SJCRH30 (cell line): ENCODE measurements at places on chromosomes 16 and 17. TPM values are rescaled to one million over a fixed set of nuclear protein-coding genes. Genes with fewer than 3 reads are reported as not detected.

DNA sequence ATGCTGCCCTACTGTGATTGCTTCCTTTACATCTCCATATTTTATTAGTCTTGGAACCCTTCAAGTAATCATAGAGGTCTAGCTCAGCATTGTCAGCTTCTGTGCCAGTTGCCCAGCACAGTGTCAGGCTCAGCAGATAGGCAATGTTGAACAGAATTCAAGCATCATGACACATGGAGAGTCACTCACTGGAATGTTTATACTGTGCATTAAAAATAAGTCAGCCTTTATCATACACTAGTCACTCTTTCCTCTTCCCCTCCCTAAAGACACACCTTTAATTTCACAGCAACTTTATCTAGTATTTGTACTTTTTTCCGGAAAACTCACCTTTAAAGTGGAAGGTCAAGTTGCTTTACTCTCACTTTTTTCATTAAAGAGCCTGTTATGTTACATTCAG lies 253.8 kb upstream of the CDH11 start:
- no peaks in the 10 kb centered on the region; the same call in none of the 2 replicates for H3K4me1 ChIP-seq
- DNase-seq = no peak
- H3K36me3 ChIP-seq = no peaks in the 10 kb centered on the region

Gene MMP15
- total RNA-seq = 3.5 and 3.9 TPM in 2 replicates

GRCh38 chr16:50010212-50010611 lies 14.8 kb upstream of the CNEP1R1 start:
- H3K4me3 ChIP-seq = no peak overlapping the region
- no peaks in the 10 kb centered on the region for H3K27me3 ChIP-seq
- DNase-seq = no peak
- H3K4me1 ChIP-seq = no peaks in the 10 kb centered on the region
- H3K36me3 ChIP-seq = no peaks in the 10 kb centered on the region

Gene TM4SF5
- not detected in 2 replicates for total RNA-seq
